CD4-positive, alpha-beta T cell treated with Interleukin-12 subunit alpha and Interleukin-12 subunit beta, for 1 hour (primary cell): ENCODE measurements at places on chromosomes 12 and 14.

DNA sequence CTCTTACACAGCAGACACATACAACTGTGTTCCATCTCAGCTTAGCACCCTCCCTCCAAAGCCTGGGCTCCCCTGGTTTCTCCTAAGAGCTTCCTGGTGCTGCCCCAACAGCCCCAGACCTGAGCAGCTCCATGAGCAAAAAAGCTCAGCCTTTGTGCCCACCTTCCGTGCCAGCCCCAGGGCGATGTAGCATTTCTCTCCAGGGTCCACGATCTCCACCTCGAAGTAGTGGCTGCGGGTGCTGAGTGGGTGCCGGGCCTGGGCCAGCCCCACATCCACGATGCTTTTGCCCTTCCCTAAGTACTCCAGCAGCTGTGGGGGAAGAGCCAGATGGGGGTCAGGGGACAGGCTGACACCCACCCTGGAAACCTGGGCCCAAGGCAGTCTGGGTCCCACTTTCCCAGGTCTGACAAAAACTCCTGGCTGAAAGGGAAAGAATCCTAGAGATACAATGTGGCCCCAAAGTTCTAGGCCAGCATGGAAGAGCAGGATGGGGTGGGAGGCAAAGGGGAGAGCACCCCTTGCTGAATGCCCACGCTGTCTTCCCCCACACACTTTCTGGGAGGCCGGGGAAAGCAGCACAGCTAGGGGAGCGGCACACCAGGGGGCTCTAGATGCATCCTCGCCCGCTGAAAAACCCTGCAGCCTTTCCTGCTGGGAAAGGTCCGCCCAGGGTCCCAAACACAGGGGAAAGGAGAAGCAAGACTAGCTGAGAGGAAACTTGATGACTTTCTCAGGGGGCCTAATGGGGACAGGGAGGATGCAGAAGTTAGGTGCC is 11.0 kb downstream of the SPRYD3 start:
- no peak for DNase-seq

- no peak for DNase-seq
Observed at GRCh38 chr12:5280086-5280485, 151.8 kb upstream of the NTF3 start.

DNA sequence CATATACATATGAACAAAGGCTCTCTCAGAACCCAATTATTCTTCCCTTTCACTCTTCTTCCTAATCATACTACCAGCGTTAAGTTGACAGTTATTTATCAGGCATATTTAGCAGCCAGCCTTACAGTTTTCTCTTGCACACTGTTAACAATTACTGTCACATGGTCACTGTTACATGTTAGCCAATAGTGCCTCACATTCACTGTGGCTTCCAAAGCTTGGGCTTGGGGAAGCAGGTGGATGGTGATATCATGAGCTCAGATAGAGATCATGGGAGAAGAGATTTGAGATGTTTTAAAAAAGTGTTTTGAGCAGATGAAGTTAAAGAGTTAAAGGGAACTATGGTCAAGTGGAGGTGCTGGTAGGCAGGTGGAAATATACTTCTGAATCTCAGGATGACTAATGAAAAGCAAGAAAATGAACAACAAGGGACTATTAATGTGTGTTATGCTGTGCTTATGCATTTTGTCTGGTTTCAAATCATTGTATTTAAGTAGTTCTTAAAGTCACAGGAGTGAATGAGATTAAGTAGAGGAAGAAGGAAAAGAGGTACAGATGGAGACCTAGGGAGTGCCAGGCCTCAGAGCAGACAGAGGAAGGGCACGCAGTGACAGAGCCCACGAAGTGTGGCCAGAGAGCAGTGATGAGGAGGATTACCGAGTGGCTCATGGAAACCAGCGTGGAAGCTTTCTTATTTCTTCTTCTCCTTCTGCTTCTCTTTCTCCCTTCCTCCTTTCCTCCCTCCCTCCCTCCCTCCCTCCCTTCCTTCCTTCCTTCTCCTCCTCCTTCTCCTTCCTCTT is 39.6 kb downstream of the BICD1 start:
- DNase-seq = no peak

DNA sequence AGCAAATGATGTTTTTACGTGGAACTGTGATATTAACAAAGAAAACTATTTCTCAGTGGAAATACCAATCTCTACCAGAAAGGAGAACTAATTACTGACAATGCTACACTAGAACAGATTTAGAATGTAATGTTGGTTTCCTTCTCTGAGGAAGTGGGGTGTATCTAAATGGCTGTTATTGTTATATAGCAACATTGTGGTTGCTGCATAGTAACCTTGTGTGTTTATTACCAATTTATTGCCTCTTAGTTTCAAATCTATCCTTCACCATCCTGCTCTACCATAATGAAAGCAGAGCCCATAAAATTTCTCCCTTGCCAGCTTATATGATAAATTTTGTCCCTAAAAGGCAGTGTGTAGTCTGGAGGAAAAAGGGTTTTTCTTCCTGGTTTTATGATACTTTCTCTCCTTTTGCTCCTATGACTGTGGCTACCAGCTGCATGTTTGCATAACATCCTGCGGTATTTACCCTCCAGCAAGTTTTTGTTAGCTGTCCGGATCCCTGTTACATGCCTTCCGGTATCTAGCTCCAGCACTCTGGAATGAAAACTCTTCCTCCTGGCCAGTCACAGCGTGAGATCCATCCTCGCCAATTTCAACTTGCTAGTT is 5.7 kb upstream of the KLRK1 start:
- DNase-seq = peak; percentile 71

- DNase-seq = no peak
Observed at GRCh38 chr14:97331526-97331925, 534.3 kb downstream of the VRK1 start.

GRCh38 chr12:118237908-118238307 is 102.0 kb downstream of the PEBP1 start:
- no peak for DNase-seq
